Activated T-helper 17 cell treated with anti-CD3 and anti-CD28 coated beads, Interleukin-2, amount 50 U/mL, for 72 hours (primary cell): ENCODE measurements at places on chromosomes 4 and X.

DNA sequence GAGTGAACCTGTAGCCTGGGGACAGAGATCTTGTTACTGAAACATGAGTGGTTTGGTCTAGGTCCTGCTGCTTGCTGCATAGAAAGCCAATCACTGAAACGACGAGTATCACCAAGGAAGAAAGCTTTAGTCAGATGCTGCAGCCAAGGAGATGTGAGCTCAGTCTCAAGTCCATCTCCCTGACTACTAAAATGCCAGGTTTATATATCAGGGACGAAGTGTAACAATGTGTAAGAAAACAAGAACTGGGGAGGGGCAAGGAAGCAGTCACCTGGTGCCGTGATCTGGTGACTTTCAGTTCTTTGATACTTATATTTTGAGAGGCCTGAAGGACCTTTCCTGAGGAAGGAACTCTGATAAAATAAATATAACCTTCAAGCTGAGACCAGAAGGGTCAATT, 19.6 kb upstream of the ABRAXAS1 start:
- peak; percentile 35 for ATAC-seq

DNA sequence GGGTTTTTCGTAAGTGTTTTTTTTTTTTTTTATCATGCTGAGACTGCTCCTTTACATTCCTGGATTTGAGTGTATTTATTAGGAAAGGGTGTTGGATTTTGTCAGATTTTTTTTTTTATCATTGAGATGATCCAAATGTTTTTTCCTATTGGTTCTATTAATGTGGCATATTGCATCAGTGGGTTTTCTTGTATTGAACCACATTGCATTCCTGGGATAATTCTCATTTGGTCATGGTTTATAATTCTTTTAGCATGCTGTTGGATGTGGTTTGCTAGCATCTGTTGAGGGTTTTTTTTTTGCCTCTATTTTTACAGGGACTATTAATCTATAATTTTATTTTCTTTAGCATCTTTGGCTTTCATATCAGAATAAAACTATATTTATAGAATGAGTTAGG, 28.8 kb downstream of the COL4A5 start:
- ATAC-seq, result no peak

DNA sequence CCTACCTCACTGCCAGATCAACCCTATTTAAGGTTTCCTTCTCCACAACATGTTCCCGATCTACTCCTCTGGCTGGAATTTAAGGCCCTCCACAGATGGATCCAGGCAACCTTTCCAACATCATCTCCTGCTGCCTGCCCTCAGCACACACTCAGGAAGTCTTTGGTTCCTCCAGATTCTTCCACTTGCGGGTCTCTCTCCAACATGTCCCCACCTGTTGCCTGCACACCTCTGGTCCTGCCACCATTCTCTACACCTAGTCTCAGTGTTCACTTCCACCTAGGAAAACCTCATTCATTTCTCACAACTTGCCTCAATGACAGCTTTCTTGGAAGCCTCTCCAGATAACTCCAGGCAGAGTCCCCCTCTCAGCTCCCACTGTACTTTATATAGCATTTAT, 80.1 kb downstream of the RTL5 start:
- ATAC-seq, result no peak

DNA sequence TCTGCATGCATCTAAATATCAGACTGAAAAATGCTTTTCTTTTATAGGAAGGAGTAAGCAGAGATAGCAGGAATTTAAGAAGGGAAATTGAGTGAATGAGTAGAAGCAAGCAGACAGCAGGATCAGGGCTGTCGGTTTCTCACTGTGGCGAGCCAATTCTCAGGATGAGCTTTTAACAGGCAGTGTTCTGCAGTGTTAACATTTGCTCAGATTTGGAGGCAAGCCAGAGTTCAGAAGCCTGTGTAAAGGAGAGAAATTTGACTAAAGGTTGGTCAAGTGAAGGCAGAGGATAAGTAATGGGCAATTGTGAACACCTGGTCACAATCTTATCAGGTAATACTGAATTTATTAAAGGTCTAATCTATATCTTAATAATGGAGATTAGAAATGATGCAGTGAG, 133.3 kb upstream of the MAGEB16 start:
- no peak for ATAC-seq

DNA sequence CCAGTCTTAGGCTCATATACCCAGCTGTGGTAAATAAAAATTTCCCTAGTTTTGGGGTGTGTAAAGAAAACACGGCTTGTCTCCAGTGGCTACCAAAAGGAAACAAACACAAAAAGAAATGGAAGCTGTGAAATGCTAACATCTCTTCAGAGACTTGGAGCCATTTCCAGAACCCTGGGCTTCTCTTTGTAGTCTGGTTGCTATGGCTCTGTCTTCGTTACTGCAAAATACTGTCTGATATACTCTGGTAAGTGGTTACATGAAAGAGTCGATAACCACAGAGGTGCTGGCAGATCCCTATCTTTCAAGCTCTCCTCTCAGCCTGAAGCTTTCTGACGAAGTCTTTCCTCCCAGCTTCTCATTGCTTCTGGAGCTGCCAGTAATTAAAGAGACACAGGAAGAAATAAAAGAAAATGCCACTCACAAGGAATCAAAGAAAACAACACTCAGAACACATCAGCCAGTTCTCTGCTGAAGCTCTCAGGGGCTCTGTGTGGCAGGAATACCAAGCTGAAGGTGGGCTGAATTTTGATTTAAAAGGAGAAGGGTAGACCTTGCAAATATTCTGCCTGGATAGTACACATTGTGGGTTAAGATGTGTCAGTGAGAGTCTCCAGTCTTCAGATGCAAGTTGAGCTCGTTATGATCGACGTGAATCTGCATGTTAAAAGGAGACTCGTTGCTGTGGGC, 107.6 kb upstream of the FAM9C start:
- peak; percentile 67 for ATAC-seq

DNA sequence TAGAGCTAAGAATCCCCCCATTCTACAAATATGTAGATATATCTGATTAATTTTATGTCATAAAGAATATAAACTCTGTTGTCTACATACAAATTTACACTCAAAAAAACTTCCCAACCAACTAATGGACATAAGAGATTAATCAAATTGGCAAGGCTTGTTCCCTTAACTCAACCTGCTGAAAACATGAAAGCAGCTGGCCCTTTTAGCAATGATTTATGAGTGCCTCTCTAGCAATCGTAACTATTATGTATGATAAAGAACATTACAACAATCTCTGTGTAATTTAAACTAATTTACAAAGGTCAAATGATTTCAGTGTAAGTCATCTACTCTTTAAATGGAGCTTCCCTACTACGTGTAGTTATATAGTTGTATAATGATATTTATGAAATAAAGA, 83.1 kb upstream of the FTHL17 start:
- no peak for ATAC-seq

GRCh38 chrX:22800806-22801205, 199.0 kb upstream of the DDX53 start:
- ATAC-seq, result no peak

DNA sequence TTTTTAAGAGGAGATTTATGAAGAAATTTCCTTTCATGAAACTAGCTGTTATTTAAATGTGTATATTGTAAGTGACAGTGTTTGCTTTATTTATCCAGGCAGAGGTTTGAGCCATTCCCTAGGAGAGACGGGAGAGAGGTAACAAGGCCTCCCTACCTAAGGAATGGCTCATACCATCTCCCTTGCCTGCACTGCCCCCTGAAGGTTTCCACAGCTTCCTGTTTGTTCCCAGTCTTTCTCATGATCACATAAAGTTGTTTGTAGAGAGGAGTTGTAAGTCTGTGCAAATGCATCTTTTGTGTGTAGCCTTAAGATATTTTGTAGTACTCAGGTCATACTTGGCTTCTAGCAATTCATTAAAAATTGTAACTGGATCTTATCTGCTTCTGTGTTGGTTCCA, 1504.5 kb upstream of the PCDH10 start:
- no peak for ATAC-seq

DNA sequence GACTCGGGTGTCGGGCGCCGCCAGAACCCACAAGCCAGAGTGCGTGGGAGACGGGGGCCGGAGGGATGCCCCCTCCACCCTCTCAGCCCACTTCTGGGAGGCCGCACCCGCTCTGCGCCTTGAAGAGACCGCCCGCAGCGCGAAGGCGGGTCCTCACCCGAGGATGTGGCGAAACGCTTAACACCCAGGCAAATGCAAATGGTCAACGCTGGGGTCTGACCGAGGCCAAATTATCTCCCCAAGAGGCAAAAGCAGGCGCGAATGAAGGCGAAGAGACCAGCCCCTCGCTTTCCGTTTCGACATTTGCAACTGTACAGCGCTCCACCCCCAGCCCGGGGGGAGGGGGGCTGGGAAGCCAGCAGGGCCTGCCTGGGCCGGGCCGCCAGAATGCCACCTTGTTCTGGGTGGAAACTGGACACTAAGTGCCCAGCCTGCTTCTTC, 137.7 kb upstream of the ZIC3 start:
- ATAC-seq, result no peak

GRCh38 chrX:145677109-145677817, 140.4 kb upstream of the SLITRK2 start:
- ATAC-seq, result no peak

DNA sequence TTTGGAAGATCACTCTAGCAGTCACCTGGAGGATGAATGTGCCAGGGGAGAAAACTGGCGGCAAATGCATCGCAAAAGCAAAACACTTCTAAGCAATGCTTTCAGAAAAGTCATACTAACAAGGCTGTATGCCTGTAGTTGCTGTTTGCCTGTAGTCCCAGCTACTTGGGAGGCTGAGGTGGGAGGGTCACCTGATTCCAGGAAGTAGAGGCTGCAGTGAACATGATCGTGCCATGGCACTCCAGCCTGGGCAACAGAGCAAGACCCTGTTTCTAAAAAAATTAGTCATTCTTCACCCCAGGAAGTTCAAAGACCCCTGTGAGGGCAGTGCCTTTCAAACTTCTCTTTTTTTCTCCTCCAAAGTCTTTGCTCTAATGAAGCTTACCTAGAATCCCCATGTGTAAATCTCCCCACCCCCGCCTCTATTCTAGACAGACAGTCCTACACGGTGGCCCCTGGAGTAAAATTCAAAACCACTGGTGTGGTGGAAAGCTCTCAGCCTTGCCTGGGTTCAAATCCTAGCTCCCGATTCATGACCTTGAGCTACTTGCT, 5.5 kb downstream of the SOWAHD start:
- ATAC-seq, result no peak

DNA sequence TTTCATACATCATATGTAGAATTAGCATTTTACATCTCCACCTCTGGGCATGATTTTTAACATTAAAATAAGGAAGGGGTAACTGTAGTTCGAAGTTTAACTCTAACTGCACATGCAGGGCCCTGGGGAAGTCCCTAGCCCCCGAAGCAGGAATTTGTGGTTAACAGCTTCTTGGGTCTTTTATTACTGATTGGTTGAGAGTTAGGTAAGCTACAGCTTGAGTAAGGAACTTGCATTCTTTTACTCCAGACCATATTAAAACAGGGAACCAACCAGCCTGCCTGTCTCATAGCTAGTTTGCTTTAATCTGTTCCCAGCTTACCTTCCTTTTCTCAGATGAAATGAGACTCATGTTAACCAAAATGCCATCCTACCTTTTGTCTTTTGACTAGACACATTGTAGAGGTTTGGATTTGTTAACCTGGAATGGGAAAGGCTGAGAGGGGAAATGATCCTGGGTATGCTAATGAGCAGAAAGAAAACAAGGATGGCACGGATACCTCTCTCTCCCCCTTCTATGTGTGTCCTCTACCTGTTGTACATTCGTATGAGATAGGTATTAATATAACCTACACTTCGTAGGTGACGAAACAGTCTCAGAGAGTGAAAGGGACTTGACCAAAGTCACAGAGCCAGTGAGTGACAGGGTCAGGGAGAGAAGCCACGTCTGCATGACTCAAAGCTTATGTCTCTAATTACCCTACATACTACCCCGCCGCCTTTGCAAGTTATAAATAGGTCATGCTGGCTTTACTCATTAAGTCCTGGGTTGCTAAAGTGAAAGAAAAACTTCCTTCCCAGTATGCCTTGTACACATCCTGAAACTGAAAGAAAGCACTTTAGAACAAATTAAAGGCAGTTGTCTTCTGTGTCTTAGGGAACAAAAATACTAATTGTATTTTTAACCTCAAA, 119.5 kb upstream of the AFF2 start:
- peak; percentile 99 for ATAC-seq

GRCh38 chr4:121765971-121766538, 1.1 kb upstream of the SMIM43 start:
- ATAC-seq, result no peak

GRCh38 chr4:140858897-140859296, 102.7 kb upstream of the TBC1D9 start:
- no peak for ATAC-seq

GRCh38 chr4:180098586-180098985, 2144.6 kb upstream of the TENM3 start:
- no peak for ATAC-seq

DNA sequence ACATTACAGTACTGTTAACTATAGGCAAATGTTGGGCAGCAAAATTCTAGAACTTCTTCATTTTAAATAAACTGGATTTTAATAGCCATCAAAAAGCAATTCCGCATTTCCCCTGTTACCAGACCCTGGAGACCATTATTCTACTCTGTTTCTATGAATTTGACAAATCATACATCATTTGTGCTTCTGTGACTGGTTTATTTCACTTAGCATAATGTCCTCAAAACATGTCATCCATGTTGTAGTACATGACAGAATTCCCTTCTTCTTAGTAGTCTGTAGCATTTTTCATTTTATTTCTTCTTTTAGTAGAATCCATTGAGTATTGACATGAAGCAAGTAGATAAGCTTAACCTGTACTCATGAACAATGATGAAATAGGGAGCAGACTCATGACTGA, 59.4 kb upstream of the PPP4R3C start:
- no peak for ATAC-seq

DNA sequence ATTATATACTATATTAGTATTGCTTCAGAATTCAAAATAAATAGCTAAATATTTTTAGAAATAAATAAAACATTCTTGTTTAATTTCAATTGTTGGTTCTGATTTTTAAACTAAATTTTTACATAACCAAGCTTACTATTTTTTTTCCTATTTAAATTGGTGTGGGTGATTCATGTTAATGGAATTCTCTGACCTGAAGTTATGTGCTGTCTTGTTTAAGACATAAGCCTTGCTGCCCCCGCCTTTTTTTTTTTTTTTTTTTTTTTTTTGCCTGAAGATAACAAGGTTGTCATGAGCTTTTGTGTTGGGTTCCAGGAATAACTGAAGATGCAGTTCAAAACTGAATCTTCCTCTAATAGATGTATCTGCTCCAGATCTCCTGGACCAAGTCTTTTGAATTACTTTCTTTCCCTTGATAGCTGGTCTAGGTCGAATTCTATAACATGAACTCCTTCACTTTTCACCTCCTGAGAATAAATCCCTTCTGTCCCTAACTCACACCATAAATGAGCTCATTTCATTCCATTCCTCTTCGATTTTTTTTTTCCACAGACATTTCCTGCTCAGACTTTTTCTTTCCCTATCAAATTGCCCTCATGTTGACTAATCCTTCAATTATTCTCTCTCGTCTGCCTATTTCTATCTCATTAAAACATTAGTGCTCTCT, 261.5 kb upstream of the FTHL17 start:
- no peak for ATAC-seq

DNA sequence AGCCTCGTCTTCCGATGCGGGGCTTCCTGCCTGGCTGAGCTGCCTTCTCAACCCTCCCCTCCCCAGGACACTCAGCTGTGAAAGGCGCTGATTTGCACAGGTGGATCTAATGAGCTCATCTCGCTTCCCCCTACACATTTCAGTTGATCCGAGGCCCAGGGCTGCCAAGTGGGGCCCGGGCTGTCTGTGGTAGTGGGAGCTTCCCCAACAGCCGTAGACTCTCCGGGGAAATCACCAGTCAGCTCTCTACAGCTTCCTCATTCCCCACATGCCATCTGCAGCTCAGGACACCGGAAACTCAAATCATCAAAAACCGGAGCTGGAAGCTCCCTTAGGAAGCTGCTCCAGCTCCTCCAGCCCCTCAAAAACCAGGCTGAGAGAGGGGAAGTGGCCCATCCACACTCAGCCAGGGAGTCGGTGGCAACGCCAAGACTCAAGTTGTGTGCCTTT, 56.2 kb downstream of the SMIM20 start:
- ATAC-seq, result no peak
